ENCODE measurements at places on chromosomes 11 and 22.

GRCh38 chr22:40240686-40241085, 63.0 kb downstream of the TNRC6B start:
- no peak for DNase-seq

GRCh38 chr22:48798281-48799226, 1029.1 kb downstream of the BRD1 start:
- no peak for DNase-seq

DNA sequence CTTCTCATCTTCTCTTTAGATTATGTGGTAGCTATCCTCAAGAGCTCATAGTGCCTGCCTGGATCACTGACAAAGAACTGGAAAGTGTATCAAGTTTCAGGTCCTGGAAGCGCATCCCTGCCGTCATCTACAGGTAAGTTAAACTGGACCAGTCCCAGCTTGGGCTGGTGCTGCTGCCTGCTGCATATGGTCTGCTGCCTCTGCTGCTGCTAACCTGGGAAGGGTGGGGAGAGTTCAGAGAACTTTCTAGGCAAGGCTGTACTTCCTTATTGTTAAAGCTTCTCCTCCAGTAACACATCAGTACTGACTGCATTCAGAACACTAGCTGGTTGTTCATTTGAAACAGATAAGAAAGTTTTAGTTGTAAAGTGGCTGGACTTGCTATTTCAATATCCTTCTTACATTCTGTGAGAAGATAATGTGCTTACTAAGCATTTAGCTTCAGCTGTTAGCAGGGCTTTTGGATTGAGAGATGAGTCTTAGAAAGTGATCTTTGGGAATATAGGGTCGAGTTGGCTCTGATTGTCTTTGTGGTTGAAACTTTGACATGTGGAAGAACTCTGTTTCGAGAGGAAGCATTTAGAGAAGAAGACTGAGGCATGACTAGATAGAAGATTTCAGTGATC, 77.3 kb upstream of the HORMAD2 start:
- no peak for DNase-seq

- peak; percentile 35 for DNase-seq
These were observed 321.0 kb downstream of the DDX10 start for GRCh38 chr11:108985945-108986279.

DNA sequence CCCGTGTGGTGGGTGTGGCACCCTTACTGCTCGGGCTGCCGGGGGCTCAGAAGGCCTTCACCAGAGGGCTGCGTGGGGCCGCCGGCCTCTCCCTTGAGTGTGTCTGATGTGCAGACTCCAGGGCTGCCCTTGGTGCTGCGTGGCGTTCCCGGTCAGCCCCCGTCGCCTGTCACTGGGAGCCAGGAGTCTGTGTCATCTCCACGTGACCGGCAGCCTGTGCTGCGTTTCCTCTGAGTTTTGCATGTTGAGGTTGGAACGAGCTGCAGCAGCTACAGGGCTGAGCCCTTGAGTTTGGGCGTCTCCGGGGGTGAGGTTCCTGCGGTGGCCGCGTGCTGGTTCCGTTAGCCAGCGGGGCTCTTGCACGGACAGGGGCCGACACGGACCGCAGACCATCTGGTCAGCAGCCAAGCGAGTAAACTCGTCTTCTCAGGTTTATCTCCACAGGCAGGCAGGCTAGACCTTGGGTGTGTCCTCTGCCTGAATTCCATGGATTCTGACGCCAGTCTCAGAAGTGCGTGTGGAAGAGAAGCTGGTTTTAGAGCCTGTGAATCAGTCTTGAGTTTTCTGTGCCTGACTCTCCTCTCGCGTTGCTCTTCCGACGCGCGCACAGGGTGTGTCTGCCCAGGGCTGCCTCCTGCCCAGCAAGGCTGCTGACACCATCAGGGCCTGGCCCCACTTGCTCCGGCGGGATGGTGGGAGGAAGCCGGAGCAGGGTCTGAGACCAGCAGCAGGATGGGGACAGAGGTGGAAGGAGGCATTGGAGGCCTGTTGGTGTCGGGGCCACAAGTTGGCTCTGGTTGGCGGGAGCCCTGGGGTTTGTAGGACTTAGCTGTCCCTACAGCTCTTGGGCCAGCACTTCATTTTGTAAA, 10.5 kb downstream of the PTDSS2 start:
- peak; percentile 61 for DNase-seq

- DNase-seq = peak; percentile 98
These were observed 324.4 kb downstream of the NTM start for GRCh38 chr11:131694526-131695424.

- DNase-seq = no peak
These were observed 77.1 kb upstream of the IGLL5 start for GRCh38 chr22:22810471-22810870.

- peak; percentile 25 for DNase-seq
These were observed 87.2 kb downstream of the KIAA1671 start for GRCh38 chr22:25039754-25040153.

GRCh38 chr22:46081036-46081830, 69.1 kb upstream of the PPARA start:
- peak; percentile 76 for DNase-seq

- DNase-seq = peak; percentile 35
These were observed 8.5 kb downstream of the HMBS start for GRCh38 chr11:119092880-119093842.

DNA sequence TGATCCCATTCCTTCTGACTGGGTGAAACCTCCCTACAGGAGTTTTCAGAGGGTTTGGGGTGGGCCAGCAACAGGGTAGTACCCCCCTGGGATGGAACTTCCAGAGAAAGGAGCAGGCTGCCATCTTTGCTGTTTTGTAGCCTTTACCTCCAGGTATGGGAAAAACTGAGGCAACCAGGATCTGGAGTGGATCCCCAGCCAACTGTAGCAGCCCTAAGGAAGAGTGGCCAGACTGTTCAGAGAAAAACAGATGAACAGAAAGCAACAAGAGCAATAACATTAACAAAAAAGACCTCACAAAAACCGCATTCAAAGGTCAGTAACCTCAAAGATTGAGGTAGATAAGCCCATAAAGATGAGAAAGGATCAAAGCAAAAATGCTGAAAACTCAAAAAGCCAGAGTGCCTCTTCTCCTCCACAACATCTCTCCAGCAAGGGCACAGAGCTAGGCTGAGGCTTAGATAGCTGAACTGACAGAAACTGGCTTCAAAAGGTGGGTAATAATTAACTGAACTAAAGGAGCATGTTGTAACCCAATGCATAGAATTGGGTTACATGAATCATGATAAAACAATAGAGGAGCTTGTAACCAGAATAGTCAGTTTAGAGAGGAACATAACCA, 1288.6 kb upstream of the CNTN5 start:
- no peak for DNase-seq

DNA sequence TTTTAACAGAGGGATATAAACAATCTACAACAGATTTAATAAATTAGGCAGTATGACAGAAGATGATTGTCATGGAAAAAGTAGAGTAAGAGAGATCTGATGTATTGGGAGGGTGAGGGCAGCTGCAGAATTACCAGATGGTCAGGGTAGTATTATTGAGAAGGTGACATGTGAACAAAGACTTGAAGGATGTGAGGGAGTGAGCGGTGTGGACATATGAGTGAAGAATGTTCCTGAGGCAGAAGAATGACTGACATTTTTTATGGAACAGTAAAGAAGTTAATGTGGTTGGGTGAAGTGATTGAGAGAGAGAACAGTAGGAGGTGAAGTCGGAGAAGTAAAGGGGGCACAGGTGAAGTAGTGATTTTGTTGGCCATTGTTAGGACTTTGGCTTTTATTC, 42.4 kb upstream of the HIPK3 start:
- DNase-seq = no peak

DNA sequence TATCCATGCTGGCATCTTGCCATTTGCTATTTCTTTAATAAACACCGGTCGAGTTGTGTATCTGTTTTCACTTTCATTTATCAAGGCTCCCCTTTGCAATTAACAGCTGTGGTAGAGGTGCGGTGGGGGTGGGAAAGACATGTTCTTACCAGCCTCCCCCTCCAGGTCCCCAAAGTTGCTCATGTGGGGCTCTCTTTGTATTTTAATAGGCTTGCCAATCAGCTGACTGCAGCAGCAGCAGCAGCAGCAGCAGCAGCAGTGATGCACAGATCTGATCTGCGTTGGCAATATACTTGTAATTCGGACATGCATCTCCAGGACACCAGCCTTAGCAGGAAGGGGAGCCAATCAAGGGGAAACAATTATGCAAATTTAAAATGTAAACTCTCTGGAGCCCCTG, 40.3 kb upstream of the E2F8 start:
- no peak for DNase-seq

DNA sequence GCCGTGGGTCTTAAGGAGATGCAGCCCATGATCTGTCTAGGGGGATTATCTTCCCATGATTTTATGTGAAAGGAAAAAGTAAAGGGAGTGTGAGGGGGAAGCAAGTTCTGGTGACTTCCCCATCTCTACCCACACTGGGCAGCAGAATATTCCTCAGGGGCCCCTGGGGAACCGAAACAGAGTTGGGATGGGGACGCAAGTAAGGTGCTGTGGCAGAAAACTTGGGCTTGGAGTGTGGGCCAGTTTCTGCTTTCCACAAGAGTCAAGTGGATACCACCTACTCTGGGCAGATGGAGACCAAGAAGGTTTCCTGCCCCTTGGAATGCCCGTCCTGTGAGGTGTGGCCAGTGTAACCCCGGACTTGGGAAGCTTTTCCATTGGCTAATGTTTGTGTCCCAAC, 64.4 kb downstream of the SGSM3 start:
- no peak for DNase-seq

DNA sequence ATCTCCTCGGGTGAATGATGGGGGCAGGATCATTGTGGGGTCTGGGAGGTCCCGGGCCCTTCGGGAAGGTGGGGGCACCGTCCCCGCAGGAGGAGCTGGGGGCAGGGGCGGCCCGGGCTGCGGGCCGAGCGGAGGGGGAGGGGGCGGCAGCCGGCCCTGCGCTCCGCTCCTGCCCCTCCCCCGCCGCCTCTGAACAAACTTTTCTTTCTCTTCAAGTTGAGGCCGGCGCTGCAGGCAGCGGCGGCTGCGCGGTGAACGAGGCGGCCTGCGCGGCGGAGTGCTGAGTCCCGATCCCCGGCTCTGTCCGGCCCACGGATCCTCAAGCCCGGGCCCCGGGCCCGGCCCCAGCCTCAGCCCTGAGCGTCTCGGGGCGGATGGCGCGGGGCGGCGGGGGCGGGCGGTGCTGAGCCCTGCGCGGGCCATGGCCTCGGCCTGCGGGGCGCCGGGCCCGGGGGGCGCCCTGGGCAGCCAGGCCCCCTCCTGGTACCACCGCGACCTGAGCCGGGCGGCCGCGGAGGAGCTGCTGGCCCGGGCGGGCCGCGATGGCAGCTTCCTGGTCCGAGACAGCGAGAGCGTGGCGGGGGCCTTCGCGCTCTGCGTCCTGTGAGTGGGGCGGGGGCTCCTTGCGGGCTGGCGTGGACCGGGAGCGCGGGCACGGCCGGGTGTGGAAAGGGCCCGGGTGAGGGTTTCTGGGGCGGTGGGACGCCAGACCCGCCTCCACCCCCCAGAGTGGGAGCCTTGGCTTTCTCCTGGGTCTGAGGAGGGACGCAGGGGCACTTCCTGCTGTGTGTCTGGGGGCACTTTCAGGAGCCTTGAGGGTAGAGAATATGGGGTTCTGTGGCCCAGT, at the start of gene INPPL1:
INPPL1 (plus strand) TSS at position 204 of the 847 bp plus-strand sequence; CDS start at position 422, 218 bp downstream.
- DNase-seq = peak; percentile 93

DNA sequence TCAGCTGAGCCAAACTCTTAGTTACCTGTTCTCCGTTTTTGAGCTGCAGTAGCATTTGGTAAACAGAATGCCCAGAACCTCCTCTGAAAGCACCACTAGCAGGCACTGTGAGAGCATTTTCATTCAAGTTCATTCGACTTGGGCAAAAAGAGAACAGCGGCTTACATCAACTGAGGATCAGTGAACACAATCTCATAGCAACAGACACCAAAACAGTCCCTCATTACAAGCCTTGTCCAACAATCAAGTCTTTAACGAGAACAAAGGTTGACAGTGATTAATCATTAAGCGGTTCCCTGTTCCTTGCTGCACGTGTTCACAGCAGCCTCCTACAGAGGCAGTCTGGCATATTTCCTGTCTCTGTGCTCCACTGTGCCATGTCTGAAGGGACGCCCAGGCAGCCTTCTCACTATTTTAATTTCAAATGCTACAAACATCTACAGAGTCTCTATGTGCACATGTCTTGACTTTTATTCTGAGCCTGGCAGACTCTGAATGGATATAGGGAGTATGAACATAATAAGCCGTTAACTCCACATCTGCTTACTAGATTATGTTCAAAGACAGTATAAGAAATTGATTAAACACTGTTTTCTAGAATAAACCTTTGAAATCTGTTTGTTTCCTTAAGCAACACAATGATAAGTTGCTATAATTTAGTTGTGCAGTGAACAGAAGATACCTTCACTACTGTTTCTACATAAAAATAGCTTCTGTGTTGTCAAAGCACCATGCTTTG, 88.3 kb upstream of the MTMR2 start:
- DNase-seq = peak; percentile 87

GRCh38 chr11:67287355-67288197, 1.5 kb upstream of the ANKRD13D start:
- DNase-seq = peak; percentile 87

DNA sequence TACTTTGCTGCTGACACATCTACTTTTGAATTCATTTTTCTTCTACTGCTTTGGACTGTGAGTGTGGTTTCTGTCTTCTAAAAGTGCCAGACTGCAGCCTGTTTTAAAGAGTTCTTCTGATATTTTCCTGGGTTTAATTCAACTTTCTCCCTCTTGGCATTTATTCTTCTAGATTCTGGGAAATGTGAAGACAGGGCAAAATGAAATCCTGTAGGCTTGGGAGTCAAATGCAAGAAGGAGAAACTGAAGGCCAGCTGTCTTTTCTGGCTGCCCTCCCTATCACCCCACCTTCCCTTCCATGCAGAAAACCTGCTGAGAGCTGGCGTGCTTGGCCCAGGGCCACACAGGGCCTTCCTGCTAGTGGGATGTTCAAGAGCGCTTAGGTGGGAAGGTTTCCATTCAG, 7.6 kb downstream of the ZNF70 start:
- DNase-seq = peak; percentile 49

DNA sequence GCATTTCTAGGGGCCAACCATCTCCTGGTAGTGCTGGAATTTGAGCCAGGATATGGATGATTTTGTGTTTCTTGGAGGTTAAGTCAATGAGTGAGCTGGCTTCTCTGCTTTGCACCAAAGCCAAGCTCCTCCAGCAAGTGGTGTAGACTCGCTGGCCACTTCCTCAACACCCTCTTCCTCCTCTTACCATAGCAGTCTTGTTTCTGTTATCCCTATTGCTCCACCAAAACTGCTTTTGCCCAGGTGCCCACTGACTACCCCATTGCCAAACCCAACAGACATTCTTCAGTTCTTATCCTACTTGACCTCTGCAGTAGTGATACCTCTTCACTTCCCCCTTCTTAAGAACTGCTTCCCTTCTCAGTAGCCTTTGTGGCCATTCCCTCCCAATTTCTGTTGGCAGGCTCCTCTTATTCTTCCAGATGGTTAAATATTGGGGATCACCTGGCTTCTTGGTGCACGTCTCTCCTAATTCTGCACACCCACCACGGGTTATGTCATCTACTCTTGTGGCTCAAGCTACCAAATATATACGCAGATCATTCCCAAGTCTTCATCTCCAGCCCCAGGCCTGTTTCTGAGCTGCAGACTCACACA, 7.0 kb upstream of the PRG2 start:
- no peak for DNase-seq

- peak; percentile 87 for DNase-seq
These were observed 8.6 kb downstream of the OMP start for GRCh38 chr11:77111277-77111676.

Measured in osteoblast (primary cell).